ENCODE measurements at places on chromosomes 6 and 20.
A peak's percentile ranks its signal among the peaks of the same experiment; 100 is the strongest.

- DNase-seq, result no peak
Observed at GRCh38 chr20:46400828-46401477, 5.5 kb downstream of the ELMO2 start.

GRCh38 chr6:43454696-43455530 is 435 bp downstream of the DLK2 start:
- DNase-seq, result peak; percentile 53

DNA sequence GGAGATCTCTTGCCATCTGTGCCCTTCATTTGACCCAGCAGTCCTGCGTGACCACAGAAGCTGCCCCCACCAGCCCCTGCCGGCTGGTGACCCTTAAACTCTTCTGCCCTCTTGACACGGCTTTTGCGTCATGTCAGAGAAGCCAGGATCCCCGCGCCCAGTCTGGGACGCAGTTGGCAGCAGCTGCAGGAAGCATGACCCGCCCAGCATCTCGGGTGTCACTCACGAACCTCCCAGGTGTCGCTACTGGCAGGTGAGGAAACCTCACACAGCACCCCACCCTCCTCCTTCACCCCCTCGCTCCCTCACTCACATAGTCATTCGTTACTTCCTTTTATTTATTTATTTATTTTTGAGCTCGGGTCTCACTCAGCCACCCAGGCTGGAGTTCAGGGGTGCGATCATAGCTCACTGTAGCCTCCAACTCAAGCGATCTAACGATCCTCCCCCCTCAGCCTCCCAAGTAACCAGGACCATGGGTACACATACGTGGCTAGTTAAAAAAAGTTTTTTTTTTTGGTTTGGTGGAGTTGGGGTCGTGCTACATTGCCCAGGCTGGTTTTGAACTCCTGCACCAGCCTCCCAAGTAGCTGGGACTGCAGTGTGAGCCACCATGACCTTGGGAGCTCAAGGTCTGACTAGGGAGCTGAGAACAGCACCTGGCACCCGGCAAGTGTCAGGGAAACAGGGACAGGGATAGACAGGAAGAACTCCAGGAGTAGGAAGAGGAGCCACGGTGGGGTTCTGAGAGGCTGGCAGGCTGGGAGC is 14.1 kb upstream of the SPDEF start:
- DNase-seq, result no peak

DNA sequence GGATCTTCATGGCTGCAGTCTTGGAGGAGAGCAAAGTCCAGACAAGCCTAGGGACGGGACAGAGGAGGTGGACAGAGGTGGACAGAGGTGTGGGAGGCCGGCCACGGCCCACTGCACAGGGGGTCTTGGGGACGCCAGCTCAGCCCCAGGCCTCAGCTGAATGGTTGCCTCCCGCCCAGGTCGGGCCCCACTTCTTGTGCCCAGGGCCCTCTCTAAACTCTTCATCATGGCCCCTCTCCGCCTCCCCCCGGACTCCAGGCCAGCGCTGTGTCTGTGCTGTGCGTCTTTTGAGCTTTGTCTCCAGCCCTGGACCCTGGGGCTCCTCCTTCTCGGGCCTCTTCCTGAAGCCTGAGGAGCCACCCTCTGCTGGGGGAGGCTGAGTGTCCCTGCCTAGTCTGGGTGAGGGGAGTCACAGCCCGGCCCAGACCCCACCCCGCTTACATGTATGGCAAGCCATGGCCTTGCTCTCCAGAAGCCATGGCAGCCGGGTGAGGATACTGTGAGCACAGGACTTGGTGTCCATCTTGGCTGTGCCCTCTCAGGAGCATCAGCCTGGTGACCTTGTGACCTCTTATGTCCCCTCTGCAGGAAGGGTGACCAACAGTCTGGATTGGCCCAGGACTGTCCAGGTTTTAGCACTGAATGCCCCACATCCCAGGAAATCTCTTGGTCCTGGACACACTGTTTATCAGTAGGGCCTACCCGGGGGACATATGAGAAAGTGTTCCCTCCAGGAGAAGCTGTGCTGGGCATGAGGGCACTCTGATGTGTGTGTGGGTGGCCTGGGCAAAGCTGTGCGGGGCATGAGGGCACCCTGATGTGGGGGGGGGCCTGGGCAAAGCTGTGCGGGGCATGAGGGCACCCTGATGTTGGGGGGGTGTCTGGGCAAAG is 9.4 kb upstream of the NPBWR2 start:
- DNase-seq, result no peak

- no peak for DNase-seq
Observed at GRCh38 chr20:62087227-62087626, 21.5 kb upstream of the TAF4 start.

GRCh38 chr20:46399401-46399800 is 7.0 kb downstream of the ELMO2 start:
- no peak for DNase-seq

- DNase-seq, result no peak
Observed at GRCh38 chr20:41135187-41135887, 2.0 kb upstream of the PLCG1 start.

- DNase-seq, result no peak
Observed at GRCh38 chr6:11712760-11713159, 65.8 kb downstream of the ADTRP start.

GRCh38 chr6:154356113-154356512 is 490 bp downstream of the IPCEF1 start:
- no peak for DNase-seq

GRCh38 chr20:33719277-33719988 is 677 bp downstream of the PXMP4 start:
- DNase-seq, result no peak

- DNase-seq, result peak; percentile 82
Observed at GRCh38 chr6:9140172-9140571, 704.8 kb upstream of the SLC35B3 start.

DNA sequence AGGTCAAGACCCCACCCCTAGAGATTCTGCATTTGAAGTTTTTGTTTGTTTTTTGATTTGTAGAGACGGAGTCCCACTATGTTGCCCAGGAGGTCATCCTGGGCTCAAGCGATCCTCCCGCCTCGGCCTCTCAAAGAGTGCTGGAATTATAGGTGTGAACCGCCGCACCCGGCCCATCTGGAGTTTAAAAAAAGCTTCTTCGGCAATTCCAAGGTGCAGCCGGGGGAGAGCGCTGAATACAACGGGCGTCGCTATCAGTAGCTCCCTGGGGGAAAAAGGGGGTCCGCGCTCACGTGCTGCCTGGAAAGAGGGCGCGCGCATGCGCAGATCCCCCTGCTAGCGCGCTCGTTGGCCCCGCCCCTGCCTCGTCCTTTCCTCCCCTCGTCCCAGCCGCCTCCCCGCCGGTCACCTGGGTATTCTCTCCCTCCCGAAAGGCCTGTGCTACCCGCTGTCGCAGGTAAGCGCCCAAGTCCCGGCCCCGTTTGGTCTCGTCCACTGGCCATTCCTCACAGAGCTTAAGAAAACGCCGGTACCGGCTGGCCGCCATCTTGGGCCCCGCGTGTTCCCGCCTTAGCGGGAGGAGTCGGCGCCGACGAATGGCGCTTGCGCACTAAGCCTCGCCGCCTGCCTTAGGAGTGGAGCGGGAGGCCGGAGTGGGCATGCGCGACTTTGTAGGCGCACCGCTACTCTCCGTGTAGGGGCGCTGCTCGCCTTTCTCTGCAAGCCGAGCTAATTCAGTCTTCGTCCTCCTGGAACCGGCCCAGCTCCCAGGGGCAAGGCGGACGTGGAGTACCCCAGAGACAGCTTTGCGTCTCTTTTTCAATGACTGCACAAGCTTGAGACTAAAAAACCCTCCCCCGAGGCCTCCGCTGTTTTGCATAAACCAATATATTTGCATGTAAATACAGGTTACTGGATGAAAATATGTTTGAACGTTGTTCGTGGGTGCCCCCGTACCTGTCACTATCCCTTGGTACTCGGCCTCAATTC is at the start of gene UQCC2:
Gene UQCC2, minus strand, starts transcription at position 561 of the 990 bp plus-strand sequence. Its CDS starts 14 bp downstream, at position 547.
- DNase-seq, result peak; percentile 89

GRCh38 chr20:53569606-53570307 is 23.9 kb downstream of the ZNF217 start:
- no peak for DNase-seq

GRCh38 chr20:48047447-48047846 is 262.2 kb upstream of the SULF2 start:
- DNase-seq, result no peak

GRCh38 chr6:79335133-79335674 is 100.7 kb upstream of the HMGN3 start:
- no peak for DNase-seq

- no peak for DNase-seq
Observed at GRCh38 chr6:67433124-67433523, 1202.0 kb upstream of the ADGRB3 start.

DNA sequence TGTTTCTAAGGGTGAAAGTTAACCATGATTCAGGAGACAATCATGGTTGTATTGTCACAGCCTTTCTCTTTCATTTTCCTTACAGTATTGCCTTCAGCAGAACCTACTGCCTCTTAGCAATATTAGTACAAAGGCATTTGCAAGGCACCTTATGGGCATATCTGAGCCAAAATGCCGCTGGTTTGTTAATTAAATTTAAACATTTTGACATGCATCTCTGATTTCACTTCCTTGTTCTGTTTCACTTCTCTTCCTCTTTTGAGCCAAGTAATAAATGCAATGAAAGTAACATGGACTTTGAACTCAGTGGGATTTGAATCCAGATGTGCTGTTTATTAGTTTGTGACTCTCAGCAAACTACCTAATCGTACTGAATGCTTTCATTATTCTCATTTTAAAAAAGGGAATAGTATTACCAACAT is 467.4 kb upstream of the CITED2 start:
- DNase-seq, result no peak

DNA sequence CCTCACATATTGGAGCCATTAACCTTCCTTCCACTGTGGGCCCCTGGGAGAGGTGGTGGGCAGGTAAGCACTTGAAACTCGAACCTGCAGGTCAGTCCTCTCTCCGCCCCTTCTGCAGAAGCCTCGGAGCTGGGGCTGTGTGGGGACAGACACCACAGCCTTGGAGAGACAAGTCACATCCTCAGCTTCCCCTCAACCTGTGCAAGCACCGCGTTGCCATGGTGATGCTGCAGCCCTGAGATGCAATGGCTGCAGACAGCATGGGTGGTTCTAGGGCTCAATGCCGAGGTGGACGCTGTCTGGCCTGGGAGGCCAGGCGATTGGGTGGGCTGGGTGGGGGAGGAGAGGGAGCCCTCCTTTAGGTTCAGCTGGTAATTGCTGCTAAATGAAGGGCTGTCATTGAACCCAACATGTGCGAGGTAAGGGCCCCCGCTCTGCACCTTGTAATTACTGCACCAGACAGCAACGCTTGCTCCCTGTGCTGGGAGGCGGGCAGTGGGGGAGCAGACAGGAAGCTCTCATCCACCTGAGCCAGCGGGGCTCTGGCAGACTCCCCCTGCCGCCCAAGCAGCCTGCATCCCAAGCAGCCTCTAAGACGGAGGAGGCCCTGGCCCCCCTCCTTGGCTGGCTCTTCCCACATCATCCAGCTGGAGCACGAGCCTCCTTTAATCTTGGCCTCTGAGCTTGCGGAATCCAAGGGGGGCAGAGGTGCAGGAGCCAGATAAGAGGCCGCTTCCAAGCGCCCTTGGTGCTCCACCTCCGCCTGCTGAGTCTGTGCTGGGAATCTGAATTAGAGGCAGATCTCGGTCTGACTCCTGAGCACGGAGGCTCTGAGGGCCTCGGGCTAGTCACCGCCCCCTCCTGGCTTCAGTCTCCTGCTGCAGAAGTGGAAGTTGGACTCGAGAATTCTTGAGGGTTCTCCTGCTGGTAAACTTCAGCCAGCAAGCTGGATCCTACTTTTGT is 39.8 kb upstream of the CDH22 start:
- no peak for DNase-seq

DNA sequence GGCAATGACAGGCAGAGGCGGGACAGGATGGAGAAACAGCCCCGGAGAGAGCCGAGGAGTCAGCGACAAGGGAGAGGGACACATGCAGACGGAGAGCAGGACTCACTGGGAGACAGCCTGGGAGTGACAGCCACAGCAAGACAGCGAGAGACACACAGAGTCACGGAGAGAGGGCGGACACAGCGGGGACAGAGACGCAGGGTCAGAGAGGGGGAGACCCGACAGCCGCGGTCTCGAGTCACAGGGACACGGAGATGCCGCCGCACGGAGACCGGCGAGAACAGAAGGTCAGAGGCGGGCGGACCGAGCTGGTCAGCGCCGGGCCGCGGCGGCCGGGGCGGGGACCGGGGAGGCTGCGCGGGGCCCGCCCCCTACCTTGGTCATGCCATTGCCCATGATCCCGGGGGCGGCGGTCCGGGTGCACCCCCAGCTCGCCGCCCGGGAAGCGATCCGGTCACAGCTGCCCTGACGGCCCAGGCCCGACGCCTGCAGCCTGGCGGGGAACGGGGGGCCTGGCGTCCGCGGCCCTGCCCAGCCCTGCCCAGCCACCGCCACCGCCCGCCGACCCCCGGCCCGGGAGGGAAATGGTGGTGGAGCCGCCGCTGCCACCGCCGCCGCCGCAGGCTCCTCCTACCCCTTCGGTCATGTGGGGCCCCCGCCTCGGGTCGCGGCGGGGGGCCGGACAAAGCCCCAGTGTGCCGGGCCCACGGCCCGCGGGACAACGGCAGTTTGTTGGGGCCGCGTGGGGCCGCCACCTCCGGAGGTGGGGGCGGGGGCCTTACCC is at the start of the genes DUSP15 and TTLL9:
Gene DUSP15, minus strand, starts transcription at position 586 of the 784 bp plus-strand sequence. Its CDS starts 190 bp downstream, at position 396.
Gene TTLL9, plus strand, starts transcription at position 693 of the 784 bp plus-strand sequence. CDS start 493 bp downstream, outside the sequence.
- DNase-seq, result no peak

GRCh38 chr6:139370283-139370998 is 4.0 kb downstream of the CITED2 start:
- peak; percentile 24 for DNase-seq

DNA sequence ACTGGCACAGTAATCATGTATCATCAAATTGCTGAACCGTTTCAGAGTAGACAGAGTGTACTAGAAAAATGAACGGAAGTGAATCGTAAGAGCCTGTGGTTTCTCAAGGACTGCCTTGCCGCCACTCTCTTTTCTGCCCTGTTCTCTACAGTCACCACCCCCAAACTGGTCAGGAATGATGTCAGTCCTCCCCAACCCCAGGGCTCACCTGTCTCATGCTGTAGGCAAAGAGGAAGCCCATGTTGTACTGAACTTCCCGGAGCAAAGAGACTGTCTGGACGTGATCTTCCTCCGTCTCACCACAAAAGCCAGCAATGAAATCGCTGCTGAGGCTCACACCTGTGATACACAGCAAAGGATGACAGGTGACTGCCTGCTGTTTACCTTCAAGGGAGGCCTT is 31.0 kb downstream of the CDK5RAP1 start:
- no peak for DNase-seq

GRCh38 chr20:38272961-38273360 is 12.4 kb upstream of the KIAA1755 start:
- no peak for DNase-seq

DNA sequence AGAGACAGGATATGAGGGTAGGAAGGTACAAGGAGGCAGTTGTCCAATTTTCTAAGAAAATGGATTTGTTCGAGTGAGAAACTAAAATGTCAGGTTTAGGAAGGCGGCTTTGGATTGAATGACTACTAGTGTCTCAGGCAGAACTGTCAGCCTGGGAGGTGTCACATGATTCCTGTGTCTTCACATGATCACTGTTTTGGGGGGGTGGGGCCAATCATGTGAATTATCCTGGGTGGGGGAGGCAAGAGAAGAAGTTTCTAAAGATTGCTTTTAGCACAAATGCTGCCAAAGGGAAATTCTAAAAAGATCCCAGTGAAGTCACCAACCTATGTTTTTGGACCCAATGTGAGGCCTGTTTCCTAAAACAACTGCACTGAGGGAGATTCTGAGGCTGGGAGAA is 2.3 kb downstream of the SIRPA start:
- DNase-seq, result no peak

GRCh38 chr20:38735172-38735571 is 10.9 kb downstream of the SLC32A1 start:
- DNase-seq, result no peak

GRCh38 chr6:1122083-1122482 is 189.8 kb upstream of the FOXQ1 start:
- DNase-seq, result no peak

Data from SHP77 treated with DMSO at 0.1 percent for 48 hours (cell line).